ENCODE measurements at places on chromosomes 3 and 15. TPM values are rescaled to one million over a fixed set of nuclear protein-coding genes. Genes with fewer than 3 reads are reported as not detected.

GRCh38 chr3:69300296-69300695, 85.6 kb downstream of the FRMD4B start:
- DNase-seq = no peak

DNA sequence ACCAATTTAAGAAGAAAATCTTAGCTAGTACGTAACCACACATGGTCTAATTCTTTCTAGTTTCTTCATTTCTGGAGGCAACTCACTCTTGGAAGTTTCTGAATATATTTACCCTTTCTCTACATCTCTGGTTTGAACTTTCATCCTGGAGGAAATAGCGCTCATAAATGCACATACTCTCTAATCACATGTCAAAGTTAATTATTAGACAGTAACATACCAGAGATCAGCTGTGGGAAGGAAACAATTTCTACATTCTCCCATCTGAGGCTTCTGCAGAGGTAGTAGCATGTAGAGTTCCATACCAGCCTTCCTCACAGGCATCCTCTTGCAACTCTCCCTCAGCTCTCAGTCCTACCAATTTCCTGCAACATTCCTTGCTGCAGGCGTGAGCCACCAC, 132.5 kb downstream of the RBPMS2 start:
- DNase-seq = no peak

DNA sequence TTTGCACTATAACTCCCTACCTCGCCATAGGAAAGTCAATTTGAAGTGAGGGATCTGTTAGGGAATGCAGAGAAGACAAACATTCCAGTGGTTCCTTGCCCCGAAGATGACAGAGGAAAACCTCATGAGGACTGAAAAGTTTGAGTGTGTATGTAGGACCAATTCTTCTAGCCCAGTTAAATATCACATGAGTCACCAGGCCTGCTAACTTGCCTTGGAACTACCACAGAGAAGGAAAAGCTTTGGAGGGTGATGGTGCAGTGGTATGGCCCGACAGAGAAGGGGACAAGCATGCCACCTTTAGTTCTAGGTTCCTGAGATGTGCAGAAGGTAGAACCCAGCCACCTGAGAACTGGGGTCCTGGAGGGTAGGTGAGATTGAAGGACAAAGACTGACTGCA, 2.6 kb upstream of the UPK1B start:
- no peak for DNase-seq

Gene UMPS
- 82.8 TPM for polyA plus RNA-seq

Gene ZPLD1
- polyA plus RNA-seq = not detected

Data from GM12878 (cell line).